ENCODE measurements at places on chromosomes 5 and 9. TPM values are rescaled to one million over a fixed set of nuclear protein-coding genes. Genes with fewer than 3 reads are reported as not detected.
A peak's percentile ranks its signal among the peaks of the same experiment; 100 is the strongest.

DNA sequence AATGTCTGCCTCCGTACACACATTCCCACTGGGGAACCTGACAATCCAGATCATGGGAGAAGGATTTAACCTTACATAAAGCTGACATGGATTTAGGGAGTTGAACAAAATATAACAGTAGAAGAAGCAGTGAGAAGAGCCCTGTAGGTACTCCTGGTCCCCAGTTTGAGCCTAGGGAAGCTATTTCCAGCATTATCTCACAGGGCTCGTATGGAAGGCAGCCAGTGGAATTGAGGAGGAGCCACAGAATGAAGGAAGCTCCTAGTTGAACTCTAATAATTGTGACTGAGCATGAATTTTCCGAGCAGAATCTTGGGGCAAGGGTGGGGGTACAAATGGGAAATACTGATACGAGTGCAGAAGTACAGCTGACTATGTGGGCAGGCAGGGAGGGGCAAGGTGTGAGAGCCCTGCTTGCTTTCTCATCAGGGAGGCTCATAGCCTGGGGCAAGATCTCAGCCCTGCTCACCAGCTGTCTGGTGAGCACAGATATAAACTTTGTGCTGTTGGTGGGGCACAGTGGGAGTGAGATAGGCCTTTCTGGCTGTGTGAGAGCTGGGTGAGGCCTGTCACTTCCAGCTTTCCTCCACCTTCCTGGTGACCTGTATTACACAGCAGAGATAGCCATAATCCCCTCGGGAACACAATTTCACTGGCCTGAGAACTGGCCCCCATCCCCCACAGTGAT lies 290.7 kb upstream of the IL12B start:
- H3K36me3 ChIP-seq = no peaks in the 10 kb centered on the region
- no peak overlapping the region for H3K27ac ChIP-seq
- no peak for DNase-seq
- no peak overlapping the region for H3K4me3 ChIP-seq

- no peak for DNase-seq
- no peaks in the 10 kb centered on the region for H3K27me3 ChIP-seq
- no peaks in the 10 kb centered on the region for H3K4me1 ChIP-seq
- H3K36me3 ChIP-seq = no peaks in the 10 kb centered on the region
- H3K4me3 ChIP-seq = no peak overlapping the region
These were observed 169.4 kb upstream of the CCNH start for GRCh38 chr5:87582149-87582548.

DNA sequence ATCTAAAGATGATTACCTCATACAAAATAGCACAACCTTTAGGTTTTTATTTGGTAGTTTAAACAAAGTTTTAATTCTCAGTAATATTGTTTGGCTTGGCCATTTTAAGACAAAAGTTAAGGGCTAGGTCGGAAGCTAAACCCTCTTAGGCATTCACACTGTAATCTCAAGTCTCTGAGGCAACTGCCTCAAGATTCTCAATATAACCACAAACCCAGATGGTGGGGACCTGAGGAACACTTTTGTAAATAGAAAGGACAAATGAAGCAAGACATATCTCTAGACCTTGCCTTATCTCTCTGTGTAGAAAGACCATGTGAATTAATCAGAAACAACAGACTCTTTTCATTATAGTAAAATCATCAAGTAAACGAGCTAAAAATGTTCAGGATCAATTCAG lies 500.2 kb upstream of the CDH6 start:
- no peaks in the 10 kb centered on the region for H3K4me1 ChIP-seq
- no peak overlapping the region for H3K27ac ChIP-seq
- H3K4me3 ChIP-seq = no peak overlapping the region
- DNase-seq = no peak
- H3K27me3 ChIP-seq = no peaks in the 10 kb centered on the region
- no peaks in the 10 kb centered on the region for H3K36me3 ChIP-seq

DNA sequence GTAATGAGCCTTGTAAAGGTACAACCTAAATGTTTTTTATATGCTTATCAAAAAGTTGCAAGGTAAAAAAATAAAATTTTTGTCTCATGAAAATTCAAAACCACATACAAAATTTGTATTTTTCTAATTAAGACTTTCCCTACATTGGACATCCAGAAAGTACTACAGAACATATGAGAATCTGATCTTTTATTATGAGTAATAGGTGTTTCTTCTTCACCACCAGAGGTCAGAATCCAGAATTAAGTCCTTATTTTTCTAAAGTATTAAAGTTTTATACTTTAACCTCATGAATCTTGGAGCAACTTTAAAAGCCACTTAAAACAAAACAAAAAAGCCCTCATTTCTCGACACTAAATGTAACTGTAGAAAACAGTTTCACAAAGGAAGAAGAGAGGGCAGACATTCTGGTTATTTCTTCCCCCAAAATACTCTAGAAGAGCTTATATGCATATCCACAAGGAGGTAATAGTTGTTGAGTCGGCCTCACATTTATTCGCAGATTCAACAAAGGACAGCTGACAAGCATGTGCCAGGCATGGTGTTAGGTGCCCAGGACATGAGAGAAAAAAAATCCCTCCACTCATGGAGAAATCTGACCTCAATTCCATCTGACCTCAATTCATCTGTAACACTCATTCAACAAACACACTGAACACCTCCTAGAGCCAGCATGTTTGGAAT lies 69.3 kb downstream of the MLLT3 start:
- no peak overlapping the region for H3K4me3 ChIP-seq
- H3K36me3 ChIP-seq = no peaks in the 10 kb centered on the region
- no peak overlapping the region for H3K27ac ChIP-seq
- H3K27me3 ChIP-seq = no peaks in the 10 kb centered on the region
- DNase-seq = no peak

- H3K4me1 ChIP-seq = no peaks in the 10 kb centered on the region
- H3K27me3 ChIP-seq = no peaks in the 10 kb centered on the region
- H3K27ac ChIP-seq = no peak overlapping the region
- no peaks in the 10 kb centered on the region for H3K36me3 ChIP-seq
These were observed 33.3 kb upstream of the RORB start for GRCh38 chr9:74463825-74464224.

DNA sequence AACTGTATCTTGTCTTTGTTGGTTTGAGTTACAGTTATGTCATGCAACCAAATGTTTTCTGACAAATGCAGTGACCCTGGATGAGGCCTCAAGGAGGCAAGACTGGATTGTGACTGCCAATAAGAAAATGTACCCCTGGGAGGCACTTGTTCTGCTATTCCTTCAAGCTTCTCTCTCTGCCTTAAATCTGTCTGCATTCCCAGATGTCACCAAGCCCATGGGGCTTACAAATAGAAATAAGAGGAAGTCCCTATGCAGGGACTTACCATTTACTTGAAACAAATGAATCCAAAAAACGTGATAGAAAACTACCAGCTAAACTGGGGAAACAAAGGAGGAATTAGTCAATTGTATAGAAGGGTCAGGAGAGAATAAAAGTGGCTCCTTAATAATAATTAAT lies 8.2 kb upstream of the PARP8 start:
- no peaks in the 10 kb centered on the region for H3K36me3 ChIP-seq
- no peaks in the 10 kb centered on the region for H3K4me1 ChIP-seq
- no peaks in the 10 kb centered on the region for H3K27me3 ChIP-seq
- no peak overlapping the region for H3K4me3 ChIP-seq

DNA sequence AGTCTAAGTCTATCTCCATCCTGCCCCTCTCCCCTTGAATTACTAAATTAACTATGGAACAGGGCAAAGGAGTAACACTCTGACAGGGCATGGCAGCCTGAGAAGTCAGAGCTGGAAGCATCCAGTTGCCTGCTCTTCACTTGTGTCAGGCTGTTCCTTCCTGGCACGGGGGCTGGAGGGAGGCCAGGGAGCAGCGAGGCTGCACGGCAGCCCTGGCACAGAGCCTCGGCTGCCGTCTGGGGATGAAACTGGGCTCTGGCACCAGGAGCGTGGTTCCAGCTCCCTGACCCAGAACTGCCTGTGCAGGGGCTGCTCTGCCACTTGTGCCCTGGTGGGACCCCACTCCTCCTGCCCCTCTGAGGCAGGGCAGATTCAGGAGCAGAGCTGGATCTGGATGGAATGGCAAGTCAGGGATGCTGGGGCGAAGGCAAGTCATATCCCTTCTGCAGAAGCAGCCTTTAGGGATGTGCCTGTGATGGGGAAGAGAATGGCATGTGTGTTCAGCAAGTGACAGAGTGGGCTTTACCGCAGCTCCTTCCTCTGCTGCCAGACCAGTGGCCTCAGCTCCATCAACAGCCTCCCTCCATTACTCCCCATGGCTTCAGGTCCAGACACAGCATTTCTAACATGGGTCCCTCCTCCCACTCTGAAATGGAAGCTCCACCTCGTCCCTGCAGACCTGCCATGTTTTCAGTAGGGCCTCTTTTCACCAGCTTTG lies 42.2 kb upstream of the PDE8B start:
- H3K4me1 ChIP-seq = peaks cover 5% of the 10 kb centered on the region
- peak; percentile 79 for DNase-seq
- no peaks in the 10 kb centered on the region for H3K27me3 ChIP-seq
- H3K36me3 ChIP-seq = no peaks in the 10 kb centered on the region
- H3K4me3 ChIP-seq = no peak overlapping the region

The DMRT3 gene
- total RNA-seq = 1.2 TPM

The FAM221B gene
- not detected for total RNA-seq

The ABHD17B gene
- total RNA-seq = 14.2 TPM

All from aorta (tissue), 5 donors.